ENCODE measurements at places on chromosomes 3 and 15.
A peak's percentile ranks its signal among the peaks of the same experiment; 100 is the strongest.

DNA sequence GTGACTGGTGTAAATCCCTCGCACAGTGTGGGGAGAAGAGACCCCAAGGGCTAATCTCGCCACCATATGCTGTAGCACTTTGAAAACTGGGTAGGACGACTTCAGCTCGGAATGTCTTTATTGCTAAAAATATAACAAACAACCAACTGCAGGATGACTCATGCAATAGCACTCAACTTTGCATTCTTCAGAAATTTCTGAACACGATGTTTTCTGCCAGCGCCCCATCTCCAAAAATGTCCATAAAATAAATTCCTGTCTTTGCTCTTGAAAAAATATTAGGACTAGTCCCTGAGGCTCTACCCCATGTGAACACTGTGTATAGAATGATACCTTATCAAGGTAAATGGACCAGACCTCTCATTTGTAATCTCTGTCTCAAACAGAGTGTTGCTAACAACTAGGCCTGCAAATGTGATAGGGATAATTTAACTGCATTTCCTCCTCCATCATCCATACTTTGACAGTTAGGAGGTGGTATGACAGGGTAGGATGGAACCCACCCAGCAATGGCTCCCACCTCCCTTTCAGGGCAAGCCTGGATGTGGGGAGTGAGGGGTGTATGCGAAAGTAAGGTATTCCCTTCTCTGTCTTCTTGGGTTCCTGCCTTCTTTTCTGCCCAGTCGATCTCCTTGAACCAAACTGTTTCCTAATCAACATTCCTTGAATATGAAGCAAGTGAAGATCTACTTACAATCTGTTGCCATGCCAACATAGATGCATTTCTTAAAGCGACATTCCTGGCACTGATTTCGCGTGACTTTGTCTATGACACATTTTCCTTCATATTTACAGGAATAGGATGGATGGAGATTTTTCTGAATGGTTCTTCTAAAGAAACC lies 201.1 kb downstream of the NR1D2 start:
- no peak for DNase-seq
- no peak overlapping the region for H3K4me3 ChIP-seq
- peak overlapping the region; percentile 68 for H3K27ac ChIP-seq
- no peaks in the 10 kb centered on the region for H3K4me1 ChIP-seq
- H3K36me3 ChIP-seq = no peaks in the 10 kb centered on the region

GRCh38 chr3:90132197-90132596 lies 1024.8 kb downstream of the EPHA3 start:
- H3K36me3 ChIP-seq = no peaks in the 10 kb centered on the region
- no peak overlapping the region for H3K4me3 ChIP-seq
- H3K4me1 ChIP-seq = no peaks in the 10 kb centered on the region

- no peak overlapping the region for H3K4me3 ChIP-seq
- no peak overlapping the region for H3K27ac ChIP-seq
- H3K4me1 ChIP-seq = no peaks in the 10 kb centered on the region
These were observed 116.3 kb downstream of the CLSTN2 start for GRCh38 chr3:140051019-140051957.

- no peak overlapping the region for H3K4me3 ChIP-seq
- DNase-seq = no peak
- no peak overlapping the region for H3K27ac ChIP-seq
- H3K36me3 ChIP-seq = no peaks in the 10 kb centered on the region
These were observed 298.4 kb downstream of the KCNH8 start for GRCh38 chr3:19446687-19447086.

- H3K27me3 ChIP-seq = no peaks in the 10 kb centered on the region
- no peaks in the 10 kb centered on the region for H3K36me3 ChIP-seq
- DNase-seq = no peak
These were observed 39.0 kb upstream of the THRB start for GRCh38 chr3:24533561-24534193.

DNA sequence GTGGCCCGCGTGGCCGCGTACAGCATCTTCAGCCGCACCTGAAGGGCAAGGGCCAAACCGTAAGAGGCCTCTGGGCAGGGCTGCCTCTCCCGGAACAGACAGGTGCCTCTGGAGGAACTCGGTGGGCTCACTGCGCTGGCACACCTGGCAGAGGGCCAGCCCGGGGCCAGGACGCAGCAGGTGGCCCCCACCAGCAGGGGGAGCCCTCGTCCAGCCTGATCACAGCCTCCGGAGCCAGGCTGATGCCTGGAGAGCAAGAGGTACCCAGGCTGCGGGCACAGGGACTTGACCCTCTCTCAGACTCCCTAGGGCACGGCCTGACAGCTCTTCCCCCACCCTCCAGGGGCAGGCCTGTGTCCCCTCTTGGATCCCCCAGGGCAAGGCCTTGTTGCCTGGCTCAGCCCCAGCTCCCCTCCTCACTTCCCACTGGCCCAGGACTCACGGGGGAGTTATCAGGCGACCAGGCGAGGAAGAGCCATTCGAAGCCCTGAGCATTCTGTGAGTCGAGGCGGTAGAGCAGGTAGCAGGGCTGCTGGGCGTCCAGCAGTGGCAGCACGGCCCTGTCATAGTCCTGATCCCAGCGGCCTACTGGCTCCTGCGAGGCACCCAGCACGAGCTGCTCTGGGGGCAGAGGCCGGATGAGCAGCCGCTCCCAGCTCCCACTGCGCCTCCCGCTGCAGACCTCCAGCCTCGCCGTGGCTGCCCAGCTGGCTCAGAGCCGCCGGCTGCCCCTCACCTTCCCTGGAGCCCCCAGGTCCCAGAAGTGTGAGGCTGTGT lies 6.2 kb upstream of the TLR9 start:
- H3K36me3 ChIP-seq = peaks cover 85% of the 10 kb centered on the region
- H3K27ac ChIP-seq = no peak overlapping the region
- no peaks in the 10 kb centered on the region for H3K27me3 ChIP-seq
- peaks cover 3% of the 10 kb centered on the region for H3K4me1 ChIP-seq
- no peak for DNase-seq
- H3K4me3 ChIP-seq = no peak overlapping the region

GRCh38 chr3:146970236-146970635 lies 365.1 kb upstream of the PLSCR5 start:
- no peak for DNase-seq
- H3K4me3 ChIP-seq = no peak overlapping the region
- H3K27me3 ChIP-seq = no peaks in the 10 kb centered on the region
- H3K36me3 ChIP-seq = no peaks in the 10 kb centered on the region

- H3K4me1 ChIP-seq = no peaks in the 10 kb centered on the region
- no peak for DNase-seq
- no peak overlapping the region for H3K4me3 ChIP-seq
- peaks cover 44% of the 10 kb centered on the region for H3K36me3 ChIP-seq
- H3K27ac ChIP-seq = no peak overlapping the region
These were observed 107.4 kb upstream of the FLNB start for GRCh38 chr3:57900786-57901185.

DNA sequence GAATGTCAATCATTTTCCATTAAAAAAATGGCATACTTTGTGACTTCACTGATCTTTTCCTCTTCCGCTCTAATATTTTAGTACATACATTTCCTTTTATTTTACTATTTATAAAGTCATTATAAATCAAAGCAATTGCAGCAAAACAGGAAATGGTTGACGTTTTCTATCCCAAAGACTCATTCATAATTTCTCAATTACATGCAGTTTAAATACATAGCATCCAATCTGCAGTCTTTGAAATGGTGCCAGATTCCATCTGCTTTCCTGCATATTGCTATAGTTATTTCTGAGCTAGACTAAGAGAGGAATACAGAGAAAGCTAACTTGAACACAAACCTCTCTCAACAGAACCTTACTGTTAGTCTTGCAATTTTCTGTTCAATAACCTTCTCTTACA lies 179.8 kb downstream of the ZPLD1 start:
- no peak overlapping the region for H3K4me3 ChIP-seq
- no peaks in the 10 kb centered on the region for H3K36me3 ChIP-seq
- no peaks in the 10 kb centered on the region for H3K27me3 ChIP-seq
- no peaks in the 10 kb centered on the region for H3K4me1 ChIP-seq
- DNase-seq = no peak
- no peak overlapping the region for H3K27ac ChIP-seq

- no peaks in the 10 kb centered on the region for H3K27me3 ChIP-seq
- no peak overlapping the region for H3K27ac ChIP-seq
- H3K36me3 ChIP-seq = no peaks in the 10 kb centered on the region
- no peaks in the 10 kb centered on the region for H3K4me1 ChIP-seq
- no peak overlapping the region for H3K4me3 ChIP-seq
These were observed 255.6 kb upstream of the NECTIN3 start for GRCh38 chr3:110816008-110816407.

DNA sequence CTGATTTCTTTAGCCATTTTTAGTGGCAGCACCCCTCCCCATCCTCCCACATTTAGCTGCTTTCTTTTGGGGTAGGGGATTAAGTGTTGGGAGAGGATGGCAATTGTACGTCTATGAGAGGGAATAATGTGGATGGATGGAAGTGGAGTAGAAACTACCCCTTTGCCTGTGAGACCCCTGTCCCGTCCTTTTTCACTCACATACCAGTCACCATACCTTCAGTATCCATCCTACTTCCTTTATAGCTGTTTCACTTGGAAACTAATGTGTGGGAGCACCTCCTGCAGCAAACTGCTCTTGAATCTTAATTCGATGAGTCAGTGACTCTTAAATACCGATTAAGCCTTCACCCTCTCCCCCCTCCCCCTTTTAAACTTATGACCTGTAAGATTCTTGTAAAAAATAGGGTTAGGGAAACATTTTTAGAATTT lies 730 bp downstream of the SPRED1 start:
- peak; percentile 41 for DNase-seq
- H3K4me3 ChIP-seq = peak overlapping the region; percentile 80
- no peaks in the 10 kb centered on the region for H3K36me3 ChIP-seq
- H3K4me1 ChIP-seq = peaks cover 8% of the 10 kb centered on the region
- H3K27me3 ChIP-seq = no peaks in the 10 kb centered on the region

DNA sequence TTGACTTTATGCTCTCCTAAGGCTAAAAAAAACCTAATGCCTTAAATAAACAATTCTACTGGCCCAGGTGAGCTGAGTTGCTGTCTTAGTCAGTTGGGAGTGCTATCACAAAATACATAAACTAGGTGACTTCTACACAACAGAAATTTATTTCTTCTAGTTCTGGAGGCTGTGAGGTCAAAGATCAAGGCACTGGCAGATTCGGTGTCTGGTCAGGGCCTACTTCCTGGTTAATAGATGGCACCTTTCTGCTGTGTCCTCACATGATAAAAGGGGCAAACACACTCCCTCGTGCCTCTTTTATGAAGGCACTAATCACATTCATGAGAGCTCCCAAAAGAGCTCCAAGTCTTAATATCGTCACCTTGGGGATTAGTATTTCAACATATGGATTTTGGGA lies 11.5 kb upstream of the TBL1XR1 start:
- H3K4me3 ChIP-seq = no peak overlapping the region
- peaks cover 4% of the 10 kb centered on the region for H3K4me1 ChIP-seq
- H3K27me3 ChIP-seq = no peaks in the 10 kb centered on the region
- no peaks in the 10 kb centered on the region for H3K36me3 ChIP-seq
- no peak for DNase-seq

GRCh38 chr3:160103397-160103796 lies 114.8 kb downstream of the IL12A start:
- DNase-seq = no peak
- no peaks in the 10 kb centered on the region for H3K36me3 ChIP-seq

DNA sequence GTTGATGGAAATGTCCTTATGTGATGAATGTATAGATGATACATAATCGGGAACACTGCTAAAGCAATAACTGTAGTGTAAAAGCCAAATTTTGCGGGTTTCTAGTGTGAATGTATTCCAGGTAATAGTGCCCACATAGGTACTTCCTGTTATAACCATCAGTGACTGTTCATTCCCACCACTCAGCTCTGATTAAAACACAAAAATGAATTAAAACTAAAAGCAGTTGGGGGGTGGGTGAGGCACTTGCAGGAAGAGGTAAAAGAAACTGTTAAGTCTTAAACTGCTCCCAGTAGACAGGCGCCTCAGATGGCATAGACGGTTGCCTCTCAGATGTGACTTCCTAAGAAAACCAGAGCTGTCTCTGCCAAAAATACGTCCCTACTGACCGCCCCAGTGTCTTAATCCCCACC lies 893 bp upstream of the MTHFS start:
- no peaks in the 10 kb centered on the region for H3K27me3 ChIP-seq
- H3K36me3 ChIP-seq = no peaks in the 10 kb centered on the region
- H3K27ac ChIP-seq = peak overlapping the region; percentile 96
- H3K4me3 ChIP-seq = peak overlapping the region; percentile 71
- no peak for DNase-seq

DNA sequence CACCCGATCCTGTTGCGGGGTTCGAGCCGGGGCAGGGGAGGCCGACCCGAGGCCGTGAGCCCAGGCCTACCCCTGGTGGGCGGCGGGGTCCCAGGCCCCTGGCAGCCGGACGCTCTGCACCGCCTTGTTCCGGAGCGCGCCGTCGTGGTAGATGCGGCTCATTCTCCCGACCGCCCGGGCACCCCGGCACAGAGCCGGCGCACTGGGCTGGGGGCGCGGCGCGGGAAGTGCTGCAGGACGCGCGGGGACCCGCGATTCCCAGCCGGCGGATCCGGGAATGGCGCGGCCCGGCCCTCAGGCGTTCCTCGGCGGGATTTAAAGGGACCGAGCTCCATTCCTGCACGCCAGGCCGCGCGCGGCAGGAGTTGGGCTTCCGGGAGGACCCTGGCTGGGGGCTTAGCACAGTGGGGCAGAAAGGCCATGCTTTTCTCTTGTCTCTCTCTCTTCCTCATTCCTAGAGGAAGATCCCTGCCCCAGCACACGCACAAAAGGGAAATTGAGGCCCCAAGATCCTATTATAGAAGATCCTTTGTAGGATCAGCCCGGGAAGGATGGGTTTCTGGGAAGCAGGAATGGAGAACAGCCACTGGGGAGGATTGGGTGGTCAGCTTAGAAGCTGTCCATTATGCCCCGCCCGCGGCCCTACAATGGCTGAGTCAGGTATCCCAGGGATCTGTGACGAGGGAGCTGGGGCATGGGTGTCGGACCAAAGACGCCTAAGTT lies at the start of gene ARPIN:
Gene ARPIN, minus strand, starts transcription at position 279 of the 723 bp plus-strand sequence. Its CDS starts 117 bp downstream, at position 162.
- peaks cover 15% of the 10 kb centered on the region for H3K36me3 ChIP-seq
- peaks cover 13% of the 10 kb centered on the region for H3K4me1 ChIP-seq
- peak within 1 kb of the TSS; percentile 74 for H3K4me3 ChIP-seq
- H3K27me3 ChIP-seq = peaks cover 14% of the 10 kb centered on the region
- DNase-seq = peak; percentile 59

Data from left lung (tissue), 14 donors.